COLO829 (cell line): ENCODE measurements at places on chromosomes 4 and X.

- no peak for DNase-seq
Observed at GRCh38 chr4:164591666-164592065, 162.3 kb upstream of the SMIM31 start.

GRCh38 chr4:174111422-174111821 lies 172.0 kb downstream of the FBXO8 start:
- DNase-seq = no peak

DNA sequence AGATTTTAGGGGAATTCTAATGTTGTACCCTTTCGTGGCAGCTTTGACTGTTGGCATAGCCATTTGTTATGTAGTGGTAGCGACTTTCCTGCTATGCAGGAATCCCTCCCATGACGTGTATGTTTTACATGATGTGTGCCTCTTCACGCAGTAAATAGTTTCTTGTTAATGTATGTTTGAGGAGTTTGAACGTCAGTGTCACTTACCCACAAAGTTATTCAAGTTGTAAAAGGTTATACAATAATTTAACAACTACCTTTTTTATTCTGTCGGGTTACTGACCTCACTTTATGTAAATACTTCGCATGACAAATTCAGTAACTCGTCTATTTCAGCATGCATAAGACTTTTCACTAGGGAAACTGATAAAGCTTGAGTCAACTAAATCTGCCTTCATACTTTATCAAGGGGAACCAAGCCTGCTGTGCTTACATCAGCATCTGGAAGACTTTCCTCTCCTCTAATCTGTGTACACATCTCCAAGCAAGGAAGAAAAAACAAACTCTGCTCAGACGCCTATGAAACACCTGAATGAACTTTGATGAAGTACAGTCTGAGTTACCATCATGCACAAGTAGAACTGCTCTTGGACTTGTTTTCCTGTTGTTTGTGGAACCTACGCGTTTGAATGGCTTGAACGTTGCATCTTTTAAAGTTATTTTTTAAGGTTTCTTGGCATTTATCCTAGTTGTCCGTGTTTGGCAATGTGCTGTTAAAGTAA lies 61.2 kb downstream of the SLC9A6 start:
- DNase-seq = no peak

GRCh38 chr4:142773505-142773904 lies 72.6 kb downstream of the INPP4B start:
- no peak for DNase-seq

DNA sequence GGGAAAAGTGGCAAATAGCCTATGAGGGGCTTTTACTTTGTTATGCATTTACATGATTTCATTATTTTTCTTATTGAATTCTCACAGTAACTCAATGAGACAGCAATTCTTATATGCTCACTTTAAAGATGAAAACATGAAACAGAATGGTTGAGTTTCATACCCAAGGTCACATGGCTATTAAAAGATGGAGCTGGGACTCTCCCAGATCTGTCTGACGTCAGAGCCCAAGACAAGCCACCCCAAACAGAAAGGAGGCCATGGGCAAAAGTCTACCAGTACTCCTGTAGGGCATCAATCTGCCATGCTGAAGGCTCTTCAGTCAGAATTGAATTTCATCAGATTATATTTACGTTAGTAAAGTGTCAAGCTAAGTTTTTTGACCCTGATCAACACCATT lies 13.2 kb downstream of the HSD17B11 start:
- DNase-seq = no peak

DNA sequence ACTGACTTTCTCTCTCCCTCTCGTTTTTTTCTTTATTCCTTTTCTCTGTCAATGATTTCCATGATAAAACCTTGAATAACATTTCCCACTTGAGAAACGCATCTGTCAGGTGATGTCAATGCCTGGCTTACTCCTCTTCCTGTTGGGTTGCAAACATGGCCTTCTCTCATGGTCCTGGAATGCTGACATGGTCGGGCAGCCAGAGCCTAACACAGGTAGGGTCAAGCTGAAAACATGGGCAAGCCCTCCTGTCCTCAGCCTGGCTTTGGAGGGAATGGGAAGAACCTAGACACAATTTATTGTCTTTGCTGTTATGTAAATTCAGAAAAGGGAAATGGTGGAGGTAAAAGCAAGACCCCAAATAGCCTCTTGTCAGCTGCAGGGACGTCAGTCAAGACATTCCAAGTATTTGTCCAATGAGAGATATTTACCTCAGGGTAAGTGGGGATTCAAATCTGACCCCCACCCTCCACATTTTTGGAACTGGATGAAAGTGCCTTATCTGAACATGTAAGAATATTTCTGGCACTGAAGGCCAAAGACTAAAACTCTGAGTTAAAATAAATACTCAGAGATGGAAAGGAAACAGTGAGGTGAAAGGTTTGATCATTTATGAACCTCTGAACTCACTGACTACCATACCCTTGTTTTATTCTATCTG lies 473.8 kb downstream of the SPRY1 start:
- DNase-seq = no peak

DNA sequence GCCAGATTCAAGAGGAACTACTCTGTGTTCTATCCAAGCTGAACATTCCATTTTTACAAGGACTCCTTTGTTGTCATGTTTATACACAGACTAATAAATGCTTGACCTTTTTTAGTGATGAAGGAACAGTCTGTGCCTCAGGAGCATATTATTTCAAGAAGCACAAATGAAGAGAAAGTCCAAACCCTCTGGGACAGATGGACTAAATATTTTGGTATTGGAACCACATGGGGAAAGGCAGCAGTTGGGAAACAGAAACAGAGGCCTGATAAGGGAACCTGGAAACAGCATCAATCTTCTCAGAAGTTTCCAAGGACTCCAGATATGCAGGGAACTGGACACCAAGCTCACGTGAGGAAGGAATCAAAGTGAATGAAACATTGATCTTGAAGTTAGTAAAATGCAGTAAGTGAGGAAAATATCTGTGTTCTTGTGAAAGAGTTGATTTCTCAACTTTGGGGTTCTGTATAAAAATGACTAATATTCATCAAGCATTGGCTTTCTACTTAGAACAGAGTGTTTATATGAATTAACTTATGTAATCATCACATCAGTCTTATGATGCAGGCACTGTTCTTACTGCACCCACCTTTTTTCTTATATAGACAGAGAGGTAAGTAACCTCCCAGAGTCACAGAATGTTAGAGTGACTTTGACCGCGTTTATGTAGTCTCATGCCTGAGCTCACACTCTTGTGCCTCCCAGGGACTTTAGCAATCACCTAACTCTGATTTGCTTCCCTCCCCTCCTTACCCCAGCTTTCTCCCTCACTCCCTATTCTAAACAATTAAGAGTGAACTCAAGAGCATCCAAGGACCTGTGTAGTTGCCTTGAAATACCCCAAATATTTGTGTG lies 148.9 kb upstream of the JADE1 start:
- peak; percentile 94 for DNase-seq

GRCh38 chr4:151013491-151013890 lies 1.6 kb downstream of the LRBA start:
- no peak for DNase-seq

DNA sequence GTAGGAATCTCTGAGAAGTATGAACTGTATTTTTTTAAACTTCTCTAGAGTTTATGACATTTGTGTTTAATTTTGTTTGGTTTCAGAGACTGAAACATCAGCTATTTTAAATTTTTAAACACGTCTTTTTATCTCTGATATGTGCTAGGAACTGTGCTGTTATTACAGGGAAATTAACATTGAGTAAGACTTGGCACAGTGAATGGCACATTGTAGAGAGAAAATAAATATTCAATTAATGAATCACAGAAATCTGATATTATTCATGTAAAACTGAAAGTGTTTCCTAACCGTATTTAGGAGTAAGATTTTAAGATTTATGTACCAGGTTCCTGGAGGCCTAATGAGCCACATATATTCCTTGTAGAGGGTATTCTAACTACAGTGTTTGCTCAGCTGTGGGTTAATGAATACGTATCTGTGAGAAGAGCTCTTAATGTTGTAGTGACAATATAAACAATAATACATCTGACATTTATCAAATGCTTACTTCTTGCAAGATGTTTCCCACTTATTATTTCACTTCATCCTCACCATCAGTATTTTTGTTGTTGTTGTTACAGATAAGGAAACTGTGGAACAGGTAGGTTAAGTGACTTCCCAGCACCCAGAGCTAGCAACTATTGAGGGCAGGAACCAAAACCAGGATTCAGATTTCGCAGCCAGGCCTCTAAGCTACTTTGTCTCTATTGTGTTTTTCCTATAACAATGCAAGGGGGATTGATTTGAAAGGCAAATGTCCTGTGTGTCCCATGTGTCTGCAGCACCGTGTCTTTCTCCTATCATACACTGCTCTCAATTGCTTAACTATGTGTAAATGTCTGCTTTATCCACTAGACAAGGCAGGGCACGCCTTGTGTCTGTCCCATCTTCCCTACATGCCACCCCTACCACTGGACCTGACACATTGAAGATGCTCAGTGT lies 121.1 kb upstream of the FAM9C start:
- no peak for DNase-seq

DNA sequence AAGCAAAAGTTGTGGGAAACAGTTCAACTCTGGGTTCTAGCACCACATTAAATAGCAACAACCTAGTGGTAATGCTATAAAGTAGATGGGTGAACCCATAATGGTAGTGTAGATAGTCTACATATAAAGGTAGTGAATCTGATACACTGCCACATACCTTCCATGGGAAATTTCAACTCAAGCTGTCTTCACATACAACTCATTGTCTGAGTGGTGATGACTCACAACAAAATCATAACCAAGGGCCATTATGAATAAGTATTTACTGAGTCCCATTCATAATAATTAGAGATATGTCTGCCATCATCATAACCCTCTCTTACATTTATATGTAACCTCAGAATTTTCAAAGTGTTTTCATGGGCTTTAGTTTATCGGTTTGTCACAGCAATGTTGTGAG lies 34.8 kb downstream of the EGF start:
- DNase-seq = peak; percentile 21

- DNase-seq = no peak
Observed at GRCh38 chrX:77298296-77298695, 148.9 kb upstream of the FGF16 start.

DNA sequence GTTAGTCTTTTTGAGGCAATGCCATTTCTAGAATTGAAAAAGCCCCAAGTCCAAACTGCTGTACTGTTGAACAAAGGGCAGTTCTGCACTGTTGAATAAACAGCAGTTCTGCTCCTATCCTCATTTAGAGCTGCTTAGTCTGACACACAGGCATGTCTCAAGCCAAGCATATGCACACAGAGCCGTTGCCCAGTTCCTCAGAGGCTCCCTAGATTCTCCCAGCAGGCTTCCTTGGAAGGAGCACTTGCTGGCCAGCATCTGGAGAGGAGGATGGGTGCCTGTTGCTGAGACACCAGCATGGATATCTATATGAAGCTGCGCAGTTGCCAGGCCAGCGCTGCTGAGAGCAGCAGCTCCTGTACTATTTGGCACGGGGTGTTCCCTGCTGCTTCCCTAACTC lies 138.3 kb upstream of the USP38 start:
- no peak for DNase-seq

- DNase-seq = peak; percentile 34
Observed at GRCh38 chr4:186486172-186486571, 69.2 kb downstream of the MTNR1A start.

- DNase-seq = no peak
Observed at GRCh38 chr4:134747108-134747805, 545.7 kb upstream of the PABPC4L start.

GRCh38 chr4:60389633-60390032 lies 810.5 kb upstream of the ADGRL3 start:
- no peak for DNase-seq

GRCh38 chr4:4293279-4293678 lies 3.2 kb downstream of the ZBTB49 start:
- DNase-seq = no peak

DNA sequence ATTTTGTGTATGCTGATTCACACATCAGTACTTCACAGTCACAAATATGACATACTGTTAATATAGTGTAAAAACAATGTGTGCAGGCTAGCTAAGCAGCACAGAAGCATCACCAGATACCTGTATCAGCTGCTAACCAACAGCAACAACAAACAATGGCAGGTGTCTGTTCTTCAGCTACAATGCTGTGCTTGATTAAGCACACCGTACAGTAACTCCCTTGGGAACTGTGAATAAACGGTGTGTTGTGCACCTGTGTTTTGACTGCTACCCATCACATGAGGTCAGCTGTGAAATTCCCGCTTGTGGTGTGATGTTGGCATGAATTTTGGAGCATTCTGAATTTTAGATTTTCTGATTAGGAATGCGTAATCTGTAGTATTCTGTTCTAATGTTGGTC lies 379.7 kb upstream of the FAT1 start:
- no peak for DNase-seq

DNA sequence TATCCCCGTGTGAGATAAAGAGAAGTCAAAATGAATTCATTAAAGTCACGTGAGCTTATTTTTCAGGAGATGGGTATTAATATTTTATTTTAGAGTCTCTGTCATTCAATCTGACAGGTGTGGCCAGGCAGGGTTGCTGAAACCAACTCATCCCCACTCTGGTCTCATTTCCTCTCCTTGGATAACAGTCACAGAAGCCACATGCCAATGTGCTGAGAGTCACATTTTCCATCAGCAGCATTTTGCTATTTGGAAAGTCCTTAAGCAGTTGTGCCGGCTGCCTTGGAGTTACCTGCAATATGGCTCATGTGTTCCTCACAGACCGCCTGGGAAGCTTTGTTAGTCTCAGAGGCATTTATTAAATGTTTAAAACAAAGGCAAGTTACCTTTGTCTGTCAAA lies 302.3 kb downstream of the DCHS2 start:
- DNase-seq = no peak
